ENCODE measurements at places on chromosomes 5 and 9.

- DNase-seq, result no peak
These were observed 5.0 kb upstream of the RHOBTB3 start for GRCh38 chr5:95725937-95726810.

DNA sequence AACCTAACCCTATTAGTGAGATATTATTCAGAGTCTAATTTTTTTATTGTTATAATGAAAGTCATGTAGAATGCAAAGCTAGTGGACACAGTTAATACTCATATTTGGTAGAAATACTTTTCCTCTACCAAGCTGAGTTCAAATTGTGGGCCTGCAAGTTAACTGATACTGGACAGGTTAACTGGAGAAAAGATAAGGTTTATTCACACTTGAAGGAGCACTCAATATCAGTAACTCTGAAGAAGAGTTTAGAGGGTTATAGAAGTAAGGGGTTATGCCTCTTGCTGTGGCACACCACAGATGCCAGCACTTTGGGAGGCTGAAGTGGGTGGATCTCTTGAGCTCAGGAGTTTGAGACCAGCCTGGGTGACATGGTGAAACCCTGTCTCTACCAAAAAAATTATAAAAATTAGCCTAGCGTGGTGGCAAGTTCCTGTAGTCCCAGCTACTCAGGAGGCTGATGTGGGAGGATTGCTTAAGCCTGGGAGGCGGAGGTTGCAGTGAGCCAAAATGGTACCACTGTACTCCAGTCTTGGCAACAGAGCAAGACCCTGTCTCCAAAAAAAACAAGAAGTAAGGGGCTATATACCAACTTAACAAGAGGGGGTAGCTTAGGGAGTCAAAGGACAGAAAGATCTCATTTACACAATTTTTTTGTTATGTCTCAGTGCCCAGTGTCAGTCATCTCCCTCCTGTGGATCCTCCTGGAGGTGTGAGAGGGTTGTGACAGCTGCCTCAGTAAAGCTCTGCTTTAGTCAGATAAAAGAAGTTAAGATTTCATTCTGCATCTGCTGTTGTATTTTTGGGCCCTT lies 121.2 kb upstream of the GRHPR start:
- no peak for DNase-seq

- DNase-seq, result no peak
These were observed 3.4 kb downstream of the SQSTM1 start for GRCh38 chr5:179823937-179824744.

DNA sequence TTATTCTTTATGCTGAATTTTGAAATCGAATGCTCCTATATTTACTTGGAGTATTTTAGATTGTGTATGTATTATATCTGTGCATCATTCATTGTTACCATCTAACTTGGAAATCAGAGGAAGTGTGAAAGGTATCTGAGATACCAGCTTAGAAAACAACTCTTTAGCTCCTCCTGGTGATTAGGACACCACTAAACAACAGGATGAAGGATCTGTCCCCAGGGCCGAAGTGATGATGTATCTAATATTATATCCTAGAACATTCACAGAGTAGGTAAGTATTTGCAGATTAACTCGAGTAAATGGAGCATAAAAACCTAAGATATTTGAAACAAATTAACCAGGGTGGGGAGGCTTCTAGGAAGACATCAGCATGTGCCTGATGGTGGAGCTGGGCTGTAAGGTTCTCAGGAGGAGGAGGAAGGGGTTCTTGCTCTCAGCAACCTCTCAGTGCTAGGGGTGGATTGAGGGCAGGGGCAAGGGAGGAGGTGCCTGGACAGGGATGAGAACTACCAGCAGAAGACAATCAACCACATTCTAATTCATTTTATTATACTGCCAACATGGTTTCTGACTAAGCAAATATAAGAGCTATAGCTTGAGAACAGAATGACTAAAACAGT lies 2.6 kb upstream of the NFIL3 start:
- DNase-seq, result no peak

- DNase-seq, result no peak
These were observed 3.3 kb upstream of the RNF44 start for GRCh38 chr5:176540476-176540899.

DNA sequence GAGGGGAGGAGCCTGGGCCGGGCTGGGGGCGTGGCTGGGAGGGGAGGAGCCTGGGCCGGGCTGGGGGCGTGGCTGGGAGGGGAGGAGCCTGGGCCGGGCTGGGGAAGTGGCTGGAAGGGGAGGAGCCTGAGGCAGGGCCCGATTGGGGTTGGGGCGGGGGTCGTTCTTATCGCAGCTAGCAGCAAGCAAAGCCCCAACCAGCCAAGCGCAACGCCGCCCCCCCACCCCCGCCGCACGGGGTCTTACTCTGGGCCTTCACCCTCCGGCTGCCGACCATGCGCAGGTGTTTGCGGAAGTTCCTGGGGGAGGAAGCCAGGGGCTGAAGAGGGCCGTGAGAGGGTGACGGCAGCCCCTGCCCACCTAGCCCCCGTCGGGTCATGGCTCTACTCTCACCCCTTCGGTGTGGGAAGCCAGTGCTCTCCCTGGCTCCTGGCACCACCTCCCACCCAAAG lies 5.0 kb downstream of the NSMF start:
- DNase-seq, result no peak

GRCh38 chr9:97366889-97367288 lies 45.0 kb upstream of the TDRD7 start:
- DNase-seq, result no peak

DNA sequence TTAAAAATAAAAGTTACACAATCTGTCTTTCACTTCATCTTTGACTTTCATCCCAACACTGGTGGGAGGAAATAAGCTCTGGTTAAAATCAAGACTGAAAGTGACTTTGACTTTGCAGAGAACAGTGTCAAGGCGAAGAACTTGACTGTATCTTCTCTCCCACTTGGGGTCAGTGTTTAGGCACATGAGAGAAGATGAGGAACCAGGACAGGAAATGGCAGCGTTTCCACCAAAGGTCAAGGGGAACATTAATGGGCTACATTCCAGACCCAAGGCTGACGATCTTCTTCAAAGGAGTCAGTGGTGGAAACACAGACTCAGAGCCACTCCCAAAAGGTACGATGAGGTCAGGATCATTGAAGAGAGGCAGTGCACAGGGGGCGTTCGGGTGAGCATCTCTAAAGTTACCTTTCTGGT lies 409.5 kb downstream of the ARHGEF28 start:
- DNase-seq, result no peak

DNA sequence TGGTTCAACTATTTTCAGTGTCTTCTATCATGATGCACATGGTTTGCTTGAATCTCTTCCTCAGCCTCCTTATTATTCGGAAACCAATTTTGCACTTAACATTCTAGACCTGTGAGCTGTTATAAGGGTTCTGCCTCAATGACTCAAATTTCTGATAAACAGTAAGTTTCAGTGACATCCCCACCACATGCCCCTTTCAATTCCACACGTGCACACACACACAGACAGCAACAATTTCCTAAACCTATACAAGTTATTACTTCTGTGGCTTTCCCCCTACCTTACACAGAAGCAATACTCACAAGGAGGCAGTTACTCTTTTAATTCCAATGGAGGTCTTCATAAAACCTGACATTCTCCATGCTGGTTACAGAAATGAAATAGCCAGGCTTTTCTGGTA lies 102.4 kb downstream of the ELAVL2 start:
- DNase-seq, result no peak

- DNase-seq, result no peak
These were observed 5.8 kb downstream of the TRAF1 start for GRCh38 chr9:120920806-120921178.
